ENCODE measurements at places on chromosomes 12 and 14.

GRCh38 chr14:95323917-95324316 lies 4.2 kb upstream of the CLMN start:
- no peak for DNase-seq

- no peak for DNase-seq
Observed at GRCh38 chr12:119802472-119802871, 74.6 kb downstream of the CIT start.

DNA sequence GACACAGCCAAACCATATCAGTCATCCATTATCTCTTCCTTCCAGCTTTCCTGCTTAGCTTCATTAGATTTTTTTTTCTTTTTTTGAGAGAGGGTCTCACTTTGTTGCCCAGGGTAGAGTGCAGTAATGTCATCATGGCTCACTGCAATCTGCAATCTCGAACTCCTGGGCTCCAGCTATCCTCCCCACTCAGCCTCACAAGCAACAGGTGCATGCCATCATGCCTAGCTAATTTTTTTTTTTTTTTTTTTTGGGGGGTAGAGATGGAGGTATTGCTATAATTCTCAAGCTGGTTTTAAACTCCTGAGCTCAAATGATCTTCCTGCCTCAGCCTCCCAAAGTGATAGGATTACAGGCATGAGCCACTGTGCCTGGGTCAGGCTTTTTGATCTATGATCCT lies 38.3 kb upstream of the PPM1A start:
- no peak for DNase-seq

- DNase-seq, result no peak
Observed at GRCh38 chr12:50355365-50355764, 41.0 kb downstream of the FAM186A start.

DNA sequence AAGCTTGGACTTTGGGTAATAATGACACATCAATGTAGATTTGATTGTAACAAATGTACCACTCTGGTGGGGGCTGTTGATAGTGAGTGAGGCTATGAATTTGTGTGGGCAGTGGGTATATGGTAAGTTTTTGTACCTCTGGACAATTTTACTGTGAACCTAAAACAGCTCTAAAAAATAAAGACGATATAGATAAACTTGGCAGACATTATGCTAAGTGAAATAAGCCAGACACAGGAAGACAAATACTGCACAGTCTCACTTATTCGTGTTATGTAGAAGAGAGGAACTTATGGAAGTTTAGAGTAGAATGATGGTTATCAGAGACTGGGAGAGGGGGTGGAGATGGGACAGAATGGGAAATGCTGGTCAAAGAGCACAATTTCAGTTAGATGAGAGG lies 8.7 kb downstream of the KRT6C start:
- no peak for DNase-seq

GRCh38 chr14:86779416-86779815 lies 1213.6 kb downstream of the GALC start:
- DNase-seq, result no peak

DNA sequence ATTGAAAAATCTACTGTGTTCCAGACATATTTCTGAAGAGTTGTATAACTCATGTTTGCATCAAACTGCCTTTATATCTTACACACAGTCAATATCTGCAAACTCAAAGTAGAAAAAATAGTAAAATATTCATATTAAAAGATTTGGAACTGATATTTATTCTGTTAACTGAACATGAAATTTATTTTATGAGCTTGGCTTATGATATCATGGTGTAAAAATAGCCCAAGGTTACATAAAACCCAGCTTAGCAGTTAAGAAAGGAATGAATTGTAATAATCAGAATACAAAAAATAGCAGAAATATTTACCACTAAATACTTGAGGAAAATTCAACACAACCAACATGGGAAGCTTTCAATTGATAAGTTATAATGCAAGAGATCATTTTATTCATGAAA lies 367.9 kb downstream of the FLRT2 start:
- no peak for DNase-seq

GRCh38 chr14:90428676-90429075 lies 31.8 kb downstream of the CALM1 start:
- DNase-seq, result no peak

- no peak for DNase-seq
Observed at GRCh38 chr14:49159081-49159480, 427.1 kb downstream of the RPS29 start.

DNA sequence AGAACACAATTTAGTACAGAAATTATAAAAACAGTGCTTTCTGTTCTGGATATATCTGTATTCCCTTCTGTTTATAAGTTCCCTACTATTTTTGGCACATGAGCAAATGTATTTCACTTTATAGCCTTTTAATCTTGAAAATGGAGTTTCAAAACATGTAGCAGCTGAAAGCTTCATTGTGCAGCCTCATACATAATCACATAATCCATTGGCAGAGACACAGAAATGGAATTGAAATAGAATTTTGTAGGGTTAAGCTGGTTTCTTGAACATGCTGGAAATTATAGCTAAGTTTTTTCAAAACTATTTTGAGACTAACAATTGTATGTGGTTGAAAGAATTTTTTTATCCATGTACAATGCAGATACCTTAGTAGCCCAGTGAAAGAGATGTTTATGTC lies 614.3 kb upstream of the MDGA2 start:
- DNase-seq, result no peak

DNA sequence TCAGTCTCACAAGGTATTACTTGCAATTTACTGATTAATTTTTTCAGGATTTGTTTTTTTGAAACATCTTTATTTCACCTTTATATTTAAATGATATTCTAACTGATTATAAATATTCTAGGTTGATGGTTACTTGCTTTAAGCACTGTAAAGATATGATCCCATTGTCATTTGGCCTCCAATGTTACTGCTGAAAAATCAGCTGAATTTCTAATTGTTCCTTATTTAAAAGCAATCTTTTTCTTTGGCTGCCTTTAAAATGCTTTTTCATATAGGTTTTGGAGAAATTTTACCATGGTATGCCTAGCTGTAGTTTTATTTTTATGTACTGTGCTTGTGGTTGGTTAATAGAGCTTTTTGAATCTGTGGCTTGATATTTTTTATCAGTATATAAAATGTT lies 275.6 kb upstream of the PPFIA2 start:
- no peak for DNase-seq

DNA sequence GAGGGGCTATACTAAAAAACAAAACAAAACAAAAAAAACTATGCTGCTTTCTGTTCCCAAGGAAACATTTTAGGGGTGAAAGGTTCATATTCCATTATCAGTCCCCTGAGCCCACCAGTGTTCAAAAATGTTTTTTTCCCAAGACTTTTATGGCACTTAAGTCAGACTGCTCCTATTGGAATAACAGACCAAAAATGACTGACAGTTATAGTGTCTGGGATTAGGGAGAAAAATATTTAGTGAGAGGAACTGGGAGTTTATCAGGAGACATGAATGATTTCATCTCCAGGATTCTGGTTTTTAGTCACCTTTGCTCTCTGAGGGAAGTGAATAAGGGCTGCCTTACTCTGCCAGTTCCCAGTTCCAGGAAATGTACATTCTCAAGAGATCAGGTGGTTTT lies 68.0 kb downstream of the PDE3A start:
- no peak for DNase-seq

DNA sequence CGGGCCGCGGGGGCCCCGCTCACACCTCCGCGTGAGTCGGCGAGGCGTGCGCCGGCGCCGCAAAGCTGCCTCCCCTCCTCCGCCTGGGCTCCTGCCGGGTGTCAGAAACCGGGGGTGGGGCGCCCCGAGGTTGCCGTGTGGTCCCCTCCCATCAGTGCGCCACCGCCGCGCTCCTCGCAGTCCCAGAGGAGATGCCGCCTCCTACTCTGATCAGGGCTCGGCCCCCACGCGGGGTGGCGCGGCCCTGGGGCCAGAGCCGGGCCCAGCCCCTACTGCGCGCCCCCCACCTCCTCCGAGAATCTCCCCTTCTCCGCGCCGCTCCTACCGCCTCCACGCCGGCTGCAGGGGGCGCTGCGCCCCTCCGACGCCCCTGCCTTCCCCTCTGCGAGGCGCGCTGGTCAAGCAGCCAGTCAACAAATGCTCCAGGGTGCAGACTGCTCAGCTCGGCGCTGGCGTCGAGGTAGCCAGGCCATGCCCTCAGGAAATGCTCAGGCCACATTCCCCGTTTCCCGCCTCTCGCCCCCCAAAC lies 467 bp upstream of the JAG2 start:
- no peak for DNase-seq

DNA sequence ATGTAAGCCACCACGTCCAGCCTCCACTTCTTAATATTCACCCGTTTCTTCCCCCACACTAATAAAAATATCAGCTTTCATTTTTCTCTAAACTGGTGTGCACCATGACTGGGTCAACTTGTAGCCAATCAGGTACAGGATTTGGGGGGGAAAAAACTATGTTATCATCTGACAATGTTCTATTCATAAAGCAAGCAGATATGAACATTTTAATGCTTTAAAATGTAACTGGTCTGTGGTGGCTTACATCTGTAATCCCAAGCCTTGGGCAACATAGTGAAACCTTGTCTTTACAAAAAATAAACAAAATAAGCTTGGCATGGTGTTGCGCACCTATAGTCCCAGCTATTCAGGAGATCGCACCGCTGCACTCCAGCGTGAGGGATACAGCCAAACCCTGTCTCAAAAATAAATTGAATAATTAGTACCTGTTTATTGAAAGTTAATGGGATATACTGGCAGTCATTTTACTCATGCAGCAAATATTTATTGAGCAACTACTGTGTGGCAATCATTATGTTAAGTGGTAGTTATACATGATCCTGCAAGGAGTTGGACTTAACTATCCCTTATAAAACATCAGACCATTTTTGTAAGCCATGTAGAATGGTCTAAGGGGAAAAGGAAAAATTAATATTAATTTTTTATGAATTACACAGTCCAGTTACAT lies 15.3 kb upstream of the ITPR2 start:
- no peak for DNase-seq

- DNase-seq, result no peak
Observed at GRCh38 chr12:120999191-121000120, 16.8 kb downstream of the C12orf43 start.

Data from activated CD4-positive, CD25-positive, alpha-beta regulatory T cell treated with anti-CD3 and anti-CD28 coated beads, Interleukin-2, amount 50 U/mL, for 72 hours (primary cell).